ENCODE measurements at places on chromosomes 7 and 10. TPM values are rescaled to one million over a fixed set of nuclear protein-coding genes. Genes with fewer than 3 reads are reported as not detected.

DNA sequence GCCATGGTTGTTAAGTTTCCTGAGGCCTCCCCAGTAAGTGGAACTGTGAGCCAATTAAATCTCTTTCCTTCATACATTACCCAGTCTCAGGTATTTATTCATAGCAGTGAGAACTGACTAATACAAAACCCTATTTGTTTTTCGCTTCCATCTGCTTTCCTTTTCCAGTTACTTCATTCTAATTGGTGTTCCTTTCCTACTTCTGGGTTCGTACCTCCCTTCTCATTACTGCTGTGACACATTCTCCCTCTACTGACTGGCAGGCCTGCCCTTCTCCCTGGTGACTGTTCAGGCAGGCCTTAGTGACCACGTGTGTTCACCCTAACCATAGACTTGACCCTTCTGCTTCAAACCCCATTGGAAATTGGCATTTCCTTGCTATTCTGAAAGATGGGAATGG is 37.7 kb downstream of the MTURN start:
- H3K4me1 ChIP-seq: no peaks in the 10 kb centered on the region
- no peak overlapping the region for H3K4me3 ChIP-seq
- H3K36me3 ChIP-seq: no peaks in the 10 kb centered on the region
- H3K27ac ChIP-seq: peak overlapping the region; percentile 32
- no peaks in the 10 kb centered on the region for H3K27me3 ChIP-seq

The TMEM213 gene
- 0.03 TPM for total RNA-seq

- H3K36me3 ChIP-seq: peaks cover 5% of the 10 kb centered on the region
- no peaks in the 10 kb centered on the region for H3K4me1 ChIP-seq
- no peak for DNase-seq
- H3K27ac ChIP-seq: no peak overlapping the region
- no peaks in the 10 kb centered on the region for H3K27me3 ChIP-seq
Observed at GRCh38 chr7:17845197-17845547, 95.1 kb downstream of the SNX13 start.

The SPAM1 gene
- 0.28 TPM for total RNA-seq

GRCh38 chr10:76454506-76455140 is 1023.2 kb downstream of the LRMDA start:
- H3K36me3 ChIP-seq: no peaks in the 10 kb centered on the region
- no peaks in the 10 kb centered on the region for H3K27me3 ChIP-seq
- H3K4me1 ChIP-seq: no peaks in the 10 kb centered on the region

The CELF2 gene
- total RNA-seq: 13.0 TPM

DNA sequence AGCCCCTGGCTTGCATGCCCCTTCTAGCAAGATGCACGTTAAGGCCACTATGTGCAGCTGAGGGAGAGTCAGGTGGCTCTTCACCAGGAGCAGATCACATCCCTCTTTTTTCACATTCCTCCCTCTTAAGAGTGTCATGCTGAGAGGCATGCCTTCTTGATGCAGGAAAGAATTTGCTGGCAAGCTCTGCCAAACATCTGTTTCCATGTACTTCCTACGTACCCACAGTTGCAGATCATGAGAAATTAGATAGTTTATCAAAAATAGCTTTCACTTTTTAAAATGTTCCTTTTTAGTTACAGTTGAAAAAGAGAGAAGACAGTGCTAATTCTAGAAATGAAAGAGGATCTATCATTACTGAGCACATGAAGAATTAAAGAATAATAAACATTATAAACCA is 79.7 kb upstream of the ZNF722 start:
- H3K36me3 ChIP-seq: no peaks in the 10 kb centered on the region
- no peaks in the 10 kb centered on the region for H3K27me3 ChIP-seq
- H3K4me1 ChIP-seq: no peaks in the 10 kb centered on the region
- no peak for DNase-seq
- no peak overlapping the region for H3K4me3 ChIP-seq

DNA sequence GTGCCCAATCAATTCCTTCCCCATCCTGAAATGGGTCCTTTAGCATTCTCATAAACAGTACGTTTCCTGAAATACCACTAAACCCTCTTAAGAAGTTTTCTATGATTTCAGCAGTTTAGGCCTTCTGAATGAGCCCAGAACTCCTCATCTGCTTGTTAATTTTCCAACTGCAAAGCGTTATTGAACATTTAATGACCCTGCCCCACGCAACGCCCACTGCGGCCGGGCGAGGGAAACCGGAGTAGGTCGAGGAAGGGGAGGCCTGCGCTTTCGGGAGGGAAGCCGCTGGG is 608 bp upstream of the UBN2 start:
- no peaks in the 10 kb centered on the region for H3K27me3 ChIP-seq
- no peak for DNase-seq
- H3K4me3 ChIP-seq: peak overlapping the region; percentile 45
- peaks cover 18% of the 10 kb centered on the region for H3K4me1 ChIP-seq
- H3K27ac ChIP-seq: peak overlapping the region; percentile 90

The EEF1AKMT2 gene
- total RNA-seq: 13.4 TPM

- no peak for DNase-seq
- no peak overlapping the region for H3K27ac ChIP-seq
- H3K4me3 ChIP-seq: no peak overlapping the region
- peaks cover 10% of the 10 kb centered on the region for H3K27me3 ChIP-seq
- no peaks in the 10 kb centered on the region for H3K4me1 ChIP-seq
Observed at GRCh38 chr7:44348300-44348699, 22.9 kb upstream of the CAMK2B start.

The HOXA7 gene
- total RNA-seq: 0.83 TPM

DNA sequence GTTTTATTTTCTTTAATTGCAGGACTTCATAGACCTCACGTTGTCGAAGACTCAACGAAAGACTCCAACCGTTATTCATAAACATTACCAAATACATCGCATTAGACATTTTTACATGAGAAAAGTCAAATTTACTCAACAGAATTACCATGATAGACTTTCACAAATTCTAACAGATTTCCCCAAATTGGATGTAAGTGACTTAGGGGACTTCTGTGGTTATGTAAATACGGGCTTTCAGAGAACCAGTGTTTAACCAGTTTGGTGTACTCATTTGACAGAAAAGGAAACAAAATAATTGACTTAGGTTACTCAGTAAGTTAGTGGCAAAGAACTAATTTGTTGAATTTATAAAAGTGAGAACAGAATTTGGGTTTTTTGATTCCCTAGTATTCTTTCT is 4.2 kb downstream of the GTPBP4 start:
- DNase-seq: no peak
- H3K4me1 ChIP-seq: peaks cover 10% of the 10 kb centered on the region
- H3K4me3 ChIP-seq: no peak overlapping the region
- peaks cover 3% of the 10 kb centered on the region for H3K36me3 ChIP-seq

The AUTS2 gene
- total RNA-seq: 13.0 TPM

GRCh38 chr10:12876266-12876665 is 125.2 kb downstream of the CCDC3 start:
- H3K4me1 ChIP-seq: no peaks in the 10 kb centered on the region
- no peak overlapping the region for H3K4me3 ChIP-seq
- no peaks in the 10 kb centered on the region for H3K36me3 ChIP-seq
- no peaks in the 10 kb centered on the region for H3K27me3 ChIP-seq
- no peak overlapping the region for H3K27ac ChIP-seq

The ADCY1 gene
- total RNA-seq: 2.9 TPM

DNA sequence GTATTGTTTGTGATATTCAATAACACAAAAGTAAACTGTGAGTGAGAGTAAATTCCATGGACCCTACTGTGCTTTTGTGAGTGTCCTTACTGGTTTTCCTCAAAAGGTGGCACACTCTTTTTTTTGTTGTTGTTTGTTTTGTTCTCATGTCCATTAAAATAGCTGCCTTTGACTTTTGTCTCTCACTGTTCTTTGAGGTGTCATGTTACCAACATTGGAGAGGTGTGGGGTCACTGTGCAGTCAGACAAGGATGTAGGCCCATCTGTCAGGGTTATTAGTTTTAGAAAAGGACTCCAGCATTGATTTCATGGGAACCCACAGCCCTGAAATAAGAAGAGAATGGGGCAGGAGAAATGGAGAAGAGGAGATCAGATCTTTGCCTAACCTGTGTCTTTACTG is 383.1 kb downstream of the SORCS3 start:
- H3K4me1 ChIP-seq: no peaks in the 10 kb centered on the region
- no peak overlapping the region for H3K4me3 ChIP-seq
- no peaks in the 10 kb centered on the region for H3K36me3 ChIP-seq
- no peaks in the 10 kb centered on the region for H3K27me3 ChIP-seq

DNA sequence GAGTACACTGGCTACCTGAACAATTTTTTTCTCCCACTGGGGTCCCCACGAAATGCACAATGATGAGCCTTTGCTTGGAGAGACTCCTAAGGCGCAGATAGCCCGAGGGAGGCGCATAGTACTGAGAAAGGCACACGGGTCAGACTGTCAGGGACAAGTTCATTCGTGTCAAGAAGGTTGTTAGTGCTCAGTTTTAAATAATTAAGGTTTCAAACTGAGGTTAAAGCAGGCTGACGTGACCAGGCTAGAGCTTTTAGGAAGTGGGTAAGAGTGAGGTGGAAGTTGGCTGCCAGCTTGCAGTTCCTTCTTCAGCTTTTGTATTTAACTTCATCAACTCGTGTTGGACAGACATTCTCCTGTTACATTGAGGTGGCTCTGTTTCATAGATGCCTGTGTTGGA is 31.6 kb downstream of the RBM33 start:
- no peaks in the 10 kb centered on the region for H3K27me3 ChIP-seq
- no peaks in the 10 kb centered on the region for H3K4me1 ChIP-seq
- H3K27ac ChIP-seq: no peak overlapping the region
- no peak overlapping the region for H3K4me3 ChIP-seq
